ENCODE measurements at places on chromosomes 1 and 21. TPM values are rescaled to one million over a fixed set of nuclear protein-coding genes. Genes with fewer than 3 reads are reported as not detected.

PSMA5 gene
- total RNA-seq: 121 TPM

- H3K4me1 ChIP-seq: no peaks in the 10 kb centered on the region
- H3K27ac ChIP-seq: no peak overlapping the region
- H3K36me3 ChIP-seq: no peaks in the 10 kb centered on the region
Measured at GRCh38 chr1:113567427-113567826, 177.1 kb downstream of the MAGI3 start.

GRCh38 chr21:28250946-28251345, 741.7 kb downstream of the LTN1 start:
- H3K36me3 ChIP-seq: peaks cover 7% of the 10 kb centered on the region
- H3K27ac ChIP-seq: no peak overlapping the region
- H3K27me3 ChIP-seq: no peaks in the 10 kb centered on the region
- no peak for DNase-seq
- no peak overlapping the region for H3K4me3 ChIP-seq

DNA sequence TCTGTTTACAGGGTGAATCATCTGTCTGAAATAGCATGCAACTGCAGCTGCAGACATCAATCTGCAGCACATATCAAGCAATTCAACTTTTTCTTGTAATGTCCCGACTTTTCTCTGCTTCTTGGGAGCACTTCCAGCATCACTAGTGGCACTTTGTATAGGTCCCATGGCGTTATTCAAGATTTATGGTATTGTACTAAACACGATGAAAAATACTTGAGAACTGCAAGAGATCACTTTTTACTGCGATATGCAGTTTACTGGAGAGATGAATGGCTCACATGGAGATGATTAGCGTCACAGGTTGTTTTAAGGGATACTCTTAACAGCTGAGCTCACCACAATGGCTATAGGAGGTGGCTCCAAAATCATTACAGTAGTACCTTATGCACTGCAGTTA, 7.2 kb upstream of the SCMH1 start:
- no peak overlapping the region for H3K4me3 ChIP-seq
- no peaks in the 10 kb centered on the region for H3K36me3 ChIP-seq

ZNF593OS gene
- total RNA-seq: not detected

CFHR3 gene
- not detected for total RNA-seq

CFAP45 gene
- 1.6 TPM for total RNA-seq

RNF186 gene
- not detected for total RNA-seq

AKR1A1 gene
- total RNA-seq: 111 TPM

- peaks cover 41% of the 10 kb centered on the region for H3K4me1 ChIP-seq
- no peak for DNase-seq
- no peaks in the 10 kb centered on the region for H3K27me3 ChIP-seq
- no peaks in the 10 kb centered on the region for H3K36me3 ChIP-seq
- no peak overlapping the region for H3K27ac ChIP-seq
- H3K4me3 ChIP-seq: no peak overlapping the region
Measured at GRCh38 chr1:147542569-147542897, 1.2 kb downstream of the BCL9 start.

DNA sequence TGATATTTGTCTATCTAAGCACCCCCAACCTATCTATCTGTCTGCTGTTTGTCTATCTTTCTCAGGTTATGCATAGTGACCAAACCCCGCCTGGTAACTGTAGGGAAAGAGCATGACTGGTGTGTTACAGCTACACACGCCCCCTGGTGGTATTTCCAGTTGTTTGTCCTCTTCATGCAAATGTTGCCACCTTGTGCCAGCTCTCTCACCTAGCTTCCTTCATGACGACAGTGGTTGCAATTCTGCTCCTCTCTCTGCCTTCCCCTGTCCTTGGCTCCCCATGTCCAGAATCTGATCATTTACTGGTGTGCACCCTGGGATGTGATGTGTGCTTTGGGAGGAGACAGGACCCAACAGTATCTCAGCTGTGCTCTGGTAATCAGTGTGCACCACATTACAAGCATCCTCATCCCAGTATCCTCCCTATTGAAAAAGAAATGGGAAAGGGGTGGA, 8.1 kb upstream of the INKA2 start:
- H3K36me3 ChIP-seq: no peaks in the 10 kb centered on the region
- no peak overlapping the region for H3K4me3 ChIP-seq
- DNase-seq: peak; percentile 68
- no peak overlapping the region for H3K27ac ChIP-seq
- no peaks in the 10 kb centered on the region for H3K4me1 ChIP-seq

- H3K4me3 ChIP-seq: no peak overlapping the region
- H3K36me3 ChIP-seq: no peaks in the 10 kb centered on the region
- H3K27ac ChIP-seq: no peak overlapping the region
- no peak for DNase-seq
- H3K4me1 ChIP-seq: no peaks in the 10 kb centered on the region
Measured at GRCh38 chr1:65527707-65528503, 107.4 kb downstream of the LEPR start.

GRCh38 chr1:157775101-157775870, 1.6 kb downstream of the FCRL2 start:
- no peak for DNase-seq
- H3K27me3 ChIP-seq: no peaks in the 10 kb centered on the region
- H3K27ac ChIP-seq: no peak overlapping the region
- no peak overlapping the region for H3K4me3 ChIP-seq

DNA sequence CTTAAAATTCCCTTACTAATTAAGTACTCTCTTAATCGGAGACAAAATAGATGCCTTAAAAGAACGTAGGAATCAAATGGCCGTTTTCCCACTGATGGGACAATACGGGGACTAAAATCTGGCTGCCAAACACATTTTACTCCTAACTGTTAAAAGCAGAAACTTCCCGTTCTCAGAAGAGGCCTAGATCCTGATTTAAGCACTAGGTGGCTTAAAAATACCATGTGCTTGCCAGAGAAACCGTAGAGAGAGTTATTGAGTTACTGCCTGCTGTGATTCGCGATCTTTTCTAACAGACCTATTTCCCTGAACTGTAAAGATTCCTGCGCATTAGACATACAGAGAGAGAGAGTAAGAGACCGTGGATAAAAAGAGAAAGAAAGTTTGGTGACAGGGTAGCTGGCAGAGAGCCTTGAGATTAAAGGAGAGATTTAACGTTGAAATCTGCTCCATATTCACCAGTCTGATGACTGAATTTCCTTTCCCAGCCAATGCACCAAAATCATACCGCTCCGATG, 54.4 kb upstream of the STUM start:
- no peak overlapping the region for H3K27ac ChIP-seq
- H3K4me1 ChIP-seq: no peaks in the 10 kb centered on the region
- DNase-seq: no peak
- peaks cover 44% of the 10 kb centered on the region for H3K27me3 ChIP-seq

- no peaks in the 10 kb centered on the region for H3K36me3 ChIP-seq
- H3K4me1 ChIP-seq: no peaks in the 10 kb centered on the region
- no peak overlapping the region for H3K27ac ChIP-seq
Measured at GRCh38 chr1:11673089-11673769, 7.7 kb downstream of the MAD2L2 start.

DNA sequence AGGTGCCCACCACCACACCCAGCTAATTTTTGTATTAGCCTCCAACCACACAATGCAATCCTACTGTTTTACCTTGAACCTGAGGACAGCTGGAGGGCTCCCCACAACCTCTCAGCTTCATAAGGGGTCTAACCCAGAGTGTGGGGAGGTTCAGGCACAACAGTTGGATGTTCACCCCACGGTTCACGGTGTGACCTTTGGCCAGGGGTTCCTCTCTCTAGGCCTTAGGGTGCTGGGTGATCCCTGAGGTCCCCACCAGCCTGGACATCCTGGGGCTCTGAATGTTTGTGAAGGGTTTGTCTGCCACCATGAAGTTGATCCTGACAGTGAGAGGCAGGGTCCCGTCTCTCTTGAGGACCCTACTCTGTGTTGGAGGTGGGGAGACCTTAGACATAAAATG, 3.9 kb downstream of the ACOT11 start:
- H3K36me3 ChIP-seq: no peaks in the 10 kb centered on the region
- H3K27ac ChIP-seq: no peak overlapping the region
- H3K4me1 ChIP-seq: no peaks in the 10 kb centered on the region
- no peak for DNase-seq
- H3K4me3 ChIP-seq: no peak overlapping the region
- no peaks in the 10 kb centered on the region for H3K27me3 ChIP-seq

GRCh38 chr21:45378258-45378966, 26.6 kb upstream of the COL18A1 start:
- H3K4me3 ChIP-seq: no peak overlapping the region
- no peaks in the 10 kb centered on the region for H3K4me1 ChIP-seq
- H3K36me3 ChIP-seq: no peaks in the 10 kb centered on the region
- no peak for DNase-seq

LYST gene
- total RNA-seq: 11.1 TPM

GRCh38 chr1:93575621-93576284, 105.9 kb downstream of the BCAR3 start:
- H3K27me3 ChIP-seq: no peaks in the 10 kb centered on the region
- no peak overlapping the region for H3K4me3 ChIP-seq
- H3K27ac ChIP-seq: no peak overlapping the region
- H3K36me3 ChIP-seq: peaks cover 69% of the 10 kb centered on the region
- DNase-seq: no peak

DNA sequence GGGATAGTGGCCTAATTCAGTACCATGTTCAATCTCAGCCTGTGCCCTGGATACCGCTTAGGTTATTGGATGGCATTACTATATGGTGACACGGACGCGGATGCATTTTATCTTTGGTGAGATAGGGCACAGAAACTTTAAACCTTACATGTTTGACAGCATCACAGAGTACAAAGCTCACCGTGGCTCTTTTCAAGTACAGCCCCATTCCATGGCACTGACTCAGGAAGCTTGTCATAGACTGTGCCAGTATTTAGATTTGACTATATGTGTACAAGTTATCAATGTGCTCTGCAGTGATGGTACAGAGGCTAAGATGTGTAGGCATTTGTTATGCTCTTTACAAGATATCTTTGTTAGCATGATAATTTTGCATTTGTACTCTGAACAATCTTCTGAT, 169.0 kb downstream of the RYR2 start:
- no peaks in the 10 kb centered on the region for H3K4me1 ChIP-seq
- H3K27me3 ChIP-seq: no peaks in the 10 kb centered on the region
- no peak for DNase-seq
- H3K4me3 ChIP-seq: no peak overlapping the region
- H3K27ac ChIP-seq: no peak overlapping the region

GJB3 gene
- 23.5 TPM for total RNA-seq

- no peak overlapping the region for H3K4me3 ChIP-seq
- DNase-seq: no peak
- no peak overlapping the region for H3K27ac ChIP-seq
Measured at GRCh38 chr1:109579491-109579890, 31.1 kb downstream of the GNAI3 start.

- no peaks in the 10 kb centered on the region for H3K27me3 ChIP-seq
- peaks cover 46% of the 10 kb centered on the region for H3K4me1 ChIP-seq
- no peak overlapping the region for H3K4me3 ChIP-seq
- H3K27ac ChIP-seq: no peak overlapping the region
Measured at GRCh38 chr1:115666702-115667101, 24.9 kb downstream of the VANGL1 start.

BRINP2 gene
- total RNA-seq: not detected

KMO gene
- total RNA-seq: 0.85 TPM

SPOCD1 gene
- 8.4 TPM for total RNA-seq

PDE9A gene
- total RNA-seq: 10.9 TPM

DNA sequence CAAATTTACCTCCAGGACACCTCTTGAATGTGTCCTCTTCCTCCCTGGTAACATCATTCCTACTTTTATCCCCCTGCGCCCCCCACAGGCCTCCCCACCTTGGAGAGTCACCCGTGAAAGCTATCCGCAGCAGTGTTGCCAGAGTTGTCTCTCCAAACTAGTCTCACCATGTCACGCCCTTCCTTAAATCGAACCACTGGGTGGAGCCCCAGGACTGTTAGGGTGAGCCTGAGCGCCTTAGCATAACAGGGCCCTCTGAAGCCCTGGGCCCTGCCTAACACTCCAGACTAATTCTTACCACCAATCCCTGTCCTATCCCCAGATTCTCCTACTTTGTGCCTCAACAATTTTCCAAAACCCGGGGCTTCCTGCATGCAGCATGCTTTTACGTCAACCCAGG, 35.0 kb downstream of the HSD3B2 start:
- H3K27ac ChIP-seq: no peak overlapping the region
- no peak overlapping the region for H3K4me3 ChIP-seq
- no peaks in the 10 kb centered on the region for H3K36me3 ChIP-seq
- H3K4me1 ChIP-seq: peaks cover 9% of the 10 kb centered on the region

DNA sequence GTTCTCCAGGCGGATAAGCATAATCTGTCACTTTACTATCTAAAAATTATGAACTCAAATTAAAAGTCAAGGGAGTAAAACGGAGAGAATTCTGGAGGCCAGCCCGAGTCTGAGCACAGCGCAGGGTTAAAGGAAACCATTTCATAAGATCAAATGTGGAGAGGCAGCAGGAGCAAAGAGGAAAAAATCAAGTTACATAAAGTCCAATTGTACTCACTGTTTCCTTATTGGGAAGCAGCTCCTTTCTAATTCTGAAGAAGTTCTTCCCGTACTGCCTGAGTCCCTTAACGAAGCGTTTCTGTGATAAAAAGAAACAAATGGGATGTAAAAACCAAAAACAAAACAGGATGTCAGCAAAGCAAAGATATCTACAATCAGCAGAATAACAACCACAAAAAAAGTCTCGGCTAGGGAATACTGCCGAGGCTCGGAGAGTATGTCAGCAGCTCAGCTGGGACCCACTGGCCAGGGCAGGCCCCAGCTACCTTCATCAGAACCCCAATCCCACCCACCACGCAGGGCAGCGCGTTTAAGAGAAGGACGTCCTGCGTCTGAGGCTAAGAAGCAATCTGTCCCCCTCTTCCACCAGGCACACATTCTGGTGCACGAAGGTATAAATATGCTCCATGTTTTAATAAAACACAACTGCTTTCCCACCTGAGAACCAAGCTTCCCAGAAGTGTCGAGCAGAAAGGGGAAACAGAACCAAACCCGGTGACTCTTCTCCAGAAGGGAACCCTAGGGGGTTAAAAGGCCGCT, 104.8 kb downstream of the SLC45A1 start:
- H3K4me3 ChIP-seq: no peak overlapping the region
- no peak overlapping the region for H3K27ac ChIP-seq
- peaks cover 12% of the 10 kb centered on the region for H3K36me3 ChIP-seq
- H3K27me3 ChIP-seq: no peaks in the 10 kb centered on the region
- DNase-seq: no peak
- peaks cover 24% of the 10 kb centered on the region for H3K4me1 ChIP-seq

PPP2R5A gene
- total RNA-seq: 42.9 TPM

OLIG2 gene
- total RNA-seq: not detected

FCGR2B gene
- not detected for total RNA-seq

SYDE2 gene
- 8.3 TPM for total RNA-seq

Data from Calu3 (cell line).